ENCODE measurements at places on chromosomes 4 and X. TPM values are rescaled to one million over a fixed set of nuclear protein-coding genes. Genes with fewer than 3 reads are reported as not detected.

NPNT gene
- total RNA-seq = 3.1 TPM

CLDN22 gene
- not detected for total RNA-seq

TGIF2LX gene
- total RNA-seq = not detected

F8A2 gene
- total RNA-seq = not detected

HSFX4 gene
- not detected for total RNA-seq

UNC5C gene
- total RNA-seq = 5.7 TPM

NRK gene
- 18.3 TPM for total RNA-seq

- no peak for DNase-seq
These were observed 53.7 kb downstream of the NAA11 start for GRCh38 chr4:79272126-79272525.

- DNase-seq = no peak
These were observed 1637.5 kb upstream of the PCDH7 start for GRCh38 chr4:29082684-29083083.

DNA sequence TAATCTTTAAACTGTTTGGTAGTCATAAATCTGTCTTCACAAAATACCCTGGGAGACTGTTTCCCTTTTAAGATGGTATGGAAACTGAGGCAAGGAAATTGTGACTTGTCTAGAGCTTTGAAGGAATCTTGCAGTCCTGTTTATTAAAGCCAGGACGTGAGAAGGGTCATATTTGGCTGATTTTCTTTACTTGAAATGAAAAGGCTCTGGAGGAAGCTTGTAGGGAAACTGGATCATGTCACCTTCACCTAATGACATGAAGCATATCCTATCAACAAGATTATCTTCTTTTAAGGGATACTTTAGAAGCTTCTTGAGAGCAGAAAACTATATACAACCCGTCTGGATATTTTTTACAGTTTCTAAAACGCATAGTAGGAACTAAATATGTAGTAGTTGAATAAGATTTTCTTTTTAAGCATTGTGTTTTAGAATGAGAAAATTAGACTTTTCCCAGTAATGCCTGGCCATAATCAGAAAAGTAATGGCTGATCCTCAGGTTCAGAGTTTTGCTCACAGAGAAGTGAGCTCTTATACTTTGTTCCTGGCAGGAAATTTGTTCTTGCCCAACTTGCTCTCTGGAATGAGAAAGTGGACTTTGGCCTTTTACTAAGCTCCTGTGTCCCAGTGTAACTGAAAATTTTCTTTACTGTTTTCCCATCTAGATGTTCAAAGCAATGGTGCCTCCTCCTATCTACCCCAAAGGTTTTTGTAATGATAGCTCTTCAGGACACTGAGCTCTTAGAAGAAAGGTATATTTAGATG, 136.8 kb upstream of the AFF2 start:
- DNase-seq = no peak

DNA sequence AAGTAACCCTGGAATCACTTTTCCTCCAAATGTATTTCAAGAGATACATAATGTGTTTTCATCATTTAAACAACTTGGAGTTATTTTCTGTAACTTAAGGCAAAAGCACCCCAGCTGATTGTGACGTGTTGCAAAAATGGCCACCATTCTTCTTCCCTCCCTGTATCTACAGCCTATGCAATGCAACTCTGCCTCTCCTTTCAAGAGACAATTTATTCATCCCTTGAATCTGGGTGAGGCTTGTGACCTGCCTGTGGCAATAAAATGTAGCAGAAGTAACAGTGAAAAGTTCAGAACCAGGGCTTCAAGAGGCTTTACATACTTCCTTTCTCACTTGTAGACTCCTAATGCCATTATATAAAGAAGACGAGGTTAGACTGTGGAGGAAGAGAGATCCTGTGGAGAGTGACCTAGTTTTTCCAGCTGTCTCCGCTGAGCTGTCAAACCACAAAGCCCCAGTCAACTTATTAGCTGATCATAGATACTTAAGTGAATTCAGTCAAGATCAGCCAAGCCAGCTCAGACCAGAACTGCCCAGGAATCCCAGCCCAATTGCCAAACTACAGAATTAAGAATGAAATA, 81.0 kb upstream of the KLF3 start:
- no peak for DNase-seq

DNA sequence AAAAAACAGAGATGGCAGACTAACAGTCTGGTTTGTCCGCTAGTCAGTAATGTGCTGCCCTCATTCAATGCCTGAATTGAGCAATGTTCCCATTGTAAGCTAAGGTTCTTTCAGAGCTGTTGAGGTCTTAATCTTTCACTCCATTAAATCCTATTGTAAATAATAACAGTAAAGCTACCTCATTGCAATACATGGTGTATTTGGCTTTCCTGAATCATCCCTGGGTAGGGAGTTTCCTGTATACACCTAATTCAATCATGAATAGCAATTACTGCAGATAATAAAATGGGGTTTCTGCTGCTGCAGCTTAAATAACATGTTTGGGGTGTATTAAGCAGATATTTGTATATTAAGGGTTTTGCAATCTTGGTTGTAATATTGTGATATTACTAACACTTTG, 1100.2 kb upstream of the INTU start:
- DNase-seq = no peak

- no peak for DNase-seq
These were observed 56.3 kb upstream of the CXCL8 start for GRCh38 chr4:73684097-73684496.

- DNase-seq = peak; percentile 88
These were observed 90.7 kb upstream of the JADE1 start for GRCh38 chr4:128718768-128719167.

DNA sequence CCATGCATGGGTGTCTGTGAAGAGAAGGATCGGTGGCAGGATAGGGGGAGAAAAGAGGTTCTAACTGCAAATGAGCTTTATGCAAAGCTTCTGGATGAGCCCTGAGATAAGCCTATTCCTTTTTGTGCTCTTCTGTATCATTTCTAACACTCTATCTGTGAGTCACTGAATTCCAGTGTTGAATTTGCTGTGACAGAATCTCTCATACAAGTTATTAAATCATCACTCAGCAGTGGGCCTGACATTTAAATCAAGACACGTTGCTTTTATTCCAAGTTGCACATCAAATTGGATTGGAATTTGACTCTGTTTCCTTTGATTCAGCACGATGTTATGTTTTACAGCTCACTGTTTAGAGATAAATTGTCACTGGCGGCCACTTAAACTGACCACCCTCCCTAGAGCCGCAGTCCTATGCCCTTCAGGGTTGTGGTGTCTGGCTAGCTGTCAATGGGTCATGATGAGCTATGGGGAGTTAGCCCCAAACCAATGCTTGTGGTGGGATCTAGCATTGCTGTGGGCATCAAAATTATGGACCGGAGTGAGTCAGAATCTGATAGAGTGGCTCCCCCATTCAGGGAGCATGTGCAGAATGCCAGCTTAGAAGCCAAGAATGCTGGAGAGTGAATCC, 42.7 kb downstream of the LHFPL1 start:
- peak; percentile 93 for DNase-seq

GRCh38 chr4:154559494-154560418, 3.1 kb upstream of the FGB start:
- DNase-seq = peak; percentile 50

GRCh38 chr4:121139533-121140222, 24.4 kb downstream of the TNIP3 start:
- DNase-seq = peak; percentile 93

GRCh38 chr4:40140196-40140595, 56.6 kb upstream of the RHOH start:
- DNase-seq = peak; percentile 57

GRCh38 chr4:14602206-14602605, 400.1 kb upstream of the CPEB2 start:
- no peak for DNase-seq

- peak; percentile 72 for DNase-seq
These were observed 43.7 kb upstream of the MED14 start for GRCh38 chrX:40778861-40779575.

DNA sequence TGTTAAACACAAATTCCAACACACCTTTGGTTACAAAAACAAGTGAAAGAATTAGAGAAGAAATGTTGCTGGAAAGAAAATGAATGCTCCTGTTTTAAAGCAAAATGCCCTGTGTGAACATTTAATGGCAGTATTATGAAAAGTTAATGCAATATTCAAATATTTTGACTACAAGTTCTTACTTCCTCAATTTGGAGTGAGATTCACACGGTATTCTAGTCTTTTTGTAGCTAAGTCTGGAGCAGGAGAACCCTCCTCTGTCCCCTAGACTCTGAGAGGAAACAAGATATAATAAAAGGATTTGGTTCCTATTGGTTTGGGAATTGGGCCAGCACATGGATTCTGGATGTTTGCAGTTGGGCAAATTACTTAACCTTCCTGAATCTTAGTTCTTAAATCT, 12.7 kb downstream of the MAD2L1 start:
- no peak for DNase-seq

DNA sequence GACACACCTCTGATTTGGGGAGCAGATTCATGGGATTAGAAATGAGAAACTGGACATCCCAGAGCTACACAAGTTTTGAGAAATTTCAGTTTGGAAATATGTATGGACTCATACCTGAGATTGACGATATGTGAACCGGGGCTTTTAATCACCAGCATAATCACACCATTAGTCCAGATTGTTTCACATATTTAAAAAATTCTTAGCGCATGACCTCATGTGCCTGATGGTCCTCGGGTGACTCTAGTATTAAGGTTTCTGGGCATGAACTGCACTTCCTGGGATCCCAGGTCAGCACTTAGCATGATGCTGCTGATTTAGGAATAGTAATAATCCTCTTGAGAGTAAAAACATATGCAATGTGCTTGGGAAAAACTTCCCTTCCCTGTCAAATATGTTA, 91.9 kb upstream of the BCOR start:
- no peak for DNase-seq

DNA sequence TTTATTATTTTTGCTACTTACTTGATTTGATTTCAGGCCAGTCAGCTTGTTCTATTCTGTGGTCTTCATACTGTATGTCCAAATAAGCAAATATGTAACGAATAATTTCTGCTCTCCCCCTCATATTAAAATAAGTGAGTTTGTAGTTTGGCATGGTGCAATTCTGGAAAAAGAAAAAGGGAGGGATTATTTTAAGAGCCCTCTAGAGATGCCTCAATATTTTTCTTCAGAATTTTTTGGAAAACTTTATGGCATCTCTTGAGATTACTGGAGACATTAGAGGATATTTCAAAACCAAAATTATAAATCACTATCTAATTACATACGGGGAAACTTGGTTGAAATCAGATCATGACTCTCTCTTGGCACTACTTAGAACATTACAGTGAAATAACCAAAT, 8.2 kb downstream of the HPGDS start:
- no peak for DNase-seq

GRCh38 chr4:170008371-170008770, 17.8 kb downstream of the MFAP3L start:
- no peak for DNase-seq

- no peak for DNase-seq
These were observed 31.5 kb upstream of the PUDP start for GRCh38 chrX:7179446-7179845.

- DNase-seq = no peak
These were observed 13.3 kb upstream of the PITX2 start for GRCh38 chr4:110636171-110636679.

GRCh38 chr4:6293661-6294060, 24.0 kb downstream of the WFS1 start:
- no peak for DNase-seq

DNA sequence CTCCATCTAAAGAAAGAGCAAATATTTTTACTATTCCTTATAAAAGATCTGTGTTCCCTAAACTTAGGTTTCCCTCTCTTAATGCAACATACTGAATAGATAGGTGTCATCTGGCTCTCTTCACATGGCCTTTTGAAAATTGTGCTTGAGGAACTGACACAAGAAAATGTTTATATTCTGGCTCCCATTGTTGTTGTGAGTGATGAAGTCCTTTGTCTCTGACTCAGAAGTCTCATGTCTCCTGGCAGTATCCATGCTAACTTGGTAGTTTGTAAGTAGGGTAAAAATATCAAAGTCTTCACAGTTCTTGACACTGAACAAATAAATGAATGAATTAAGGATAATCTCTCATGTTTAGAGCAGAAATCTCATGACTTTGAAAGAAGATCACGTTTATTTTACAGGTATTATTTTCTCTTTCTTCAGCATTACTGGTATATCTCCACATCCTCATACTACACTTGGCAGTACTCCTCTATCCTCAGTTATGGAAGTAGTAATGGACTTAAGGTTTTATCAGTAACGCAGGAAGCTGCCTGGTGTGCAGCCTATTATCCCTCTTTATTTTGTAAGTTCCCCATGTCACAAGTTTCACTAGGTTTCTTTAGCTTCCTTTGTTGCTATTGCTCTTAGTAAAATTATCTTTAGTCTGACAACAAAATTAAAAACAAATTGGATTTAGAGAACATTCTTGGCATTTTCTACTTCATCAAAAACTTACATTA, 14.2 kb upstream of the PABPC4L start:
- DNase-seq = peak; percentile 54

- DNase-seq = peak; percentile 67
These were observed 25.5 kb downstream of the GPAT3 start for GRCh38 chr4:83561381-83561780.

DNA sequence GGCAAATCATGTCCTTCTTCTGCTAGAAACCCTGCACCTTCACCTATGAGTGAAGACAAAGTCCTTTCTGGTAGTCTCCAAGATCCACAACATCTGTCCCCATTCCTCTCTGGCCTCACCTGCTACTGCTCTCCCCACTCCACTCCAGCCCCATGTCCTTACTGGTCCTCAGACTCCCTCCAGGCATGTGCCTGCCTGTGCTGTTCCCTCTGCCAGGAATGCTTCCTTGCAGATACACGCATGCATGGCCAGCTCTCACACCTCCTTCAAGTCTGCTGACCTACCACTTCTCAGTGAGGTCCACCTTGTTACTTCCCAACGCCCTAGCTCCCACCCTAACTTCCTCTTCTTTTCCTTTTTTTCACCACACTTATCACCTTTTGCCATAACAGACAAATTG, 18.1 kb downstream of the HMGB2 start:
- no peak for DNase-seq

DNA sequence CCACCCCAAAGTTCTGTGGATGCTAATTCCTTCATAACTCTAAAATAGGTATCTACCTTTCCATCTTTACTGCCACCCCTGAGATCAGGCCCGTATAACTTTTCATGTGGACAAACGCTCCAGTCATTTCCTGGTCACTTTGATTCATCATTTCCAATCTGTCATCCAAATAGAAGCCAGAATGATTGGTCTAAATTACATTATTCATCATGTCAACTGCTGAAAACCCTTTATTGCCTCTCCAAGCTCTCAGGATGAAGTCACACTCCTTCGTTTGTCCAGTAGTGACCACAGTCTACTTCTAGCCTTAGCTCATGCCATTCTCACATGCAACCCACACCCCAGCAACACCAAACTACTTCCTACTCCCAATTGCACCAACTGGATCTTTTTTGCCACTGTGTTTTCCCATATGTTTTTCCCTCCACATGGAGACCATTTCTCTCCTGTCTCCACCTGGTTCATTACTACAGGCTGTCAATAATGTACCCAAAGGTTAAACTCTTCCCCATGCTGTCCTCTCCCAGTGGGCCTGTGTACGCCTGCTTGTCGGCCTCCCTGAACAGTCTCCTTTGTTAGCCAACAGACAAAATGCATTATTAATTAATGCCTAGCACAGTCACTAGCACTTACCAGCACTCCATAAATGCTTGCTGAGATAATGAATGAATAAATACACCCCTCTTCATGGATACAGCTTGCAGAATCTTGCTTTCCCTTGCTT, 382.6 kb upstream of the NOCT start:
- peak; percentile 31 for DNase-seq

- DNase-seq = no peak
These were observed 8.2 kb downstream of the MSANTD1 start for GRCh38 chr4:3257103-3257555.

All from astrocyte (in vitro differentiated cells and primary cell).